DMS 273 treated with DMSO at 0.1 percent for 48 hours (cell line): ENCODE measurements at places on chromosomes 3 and 15.

DNA sequence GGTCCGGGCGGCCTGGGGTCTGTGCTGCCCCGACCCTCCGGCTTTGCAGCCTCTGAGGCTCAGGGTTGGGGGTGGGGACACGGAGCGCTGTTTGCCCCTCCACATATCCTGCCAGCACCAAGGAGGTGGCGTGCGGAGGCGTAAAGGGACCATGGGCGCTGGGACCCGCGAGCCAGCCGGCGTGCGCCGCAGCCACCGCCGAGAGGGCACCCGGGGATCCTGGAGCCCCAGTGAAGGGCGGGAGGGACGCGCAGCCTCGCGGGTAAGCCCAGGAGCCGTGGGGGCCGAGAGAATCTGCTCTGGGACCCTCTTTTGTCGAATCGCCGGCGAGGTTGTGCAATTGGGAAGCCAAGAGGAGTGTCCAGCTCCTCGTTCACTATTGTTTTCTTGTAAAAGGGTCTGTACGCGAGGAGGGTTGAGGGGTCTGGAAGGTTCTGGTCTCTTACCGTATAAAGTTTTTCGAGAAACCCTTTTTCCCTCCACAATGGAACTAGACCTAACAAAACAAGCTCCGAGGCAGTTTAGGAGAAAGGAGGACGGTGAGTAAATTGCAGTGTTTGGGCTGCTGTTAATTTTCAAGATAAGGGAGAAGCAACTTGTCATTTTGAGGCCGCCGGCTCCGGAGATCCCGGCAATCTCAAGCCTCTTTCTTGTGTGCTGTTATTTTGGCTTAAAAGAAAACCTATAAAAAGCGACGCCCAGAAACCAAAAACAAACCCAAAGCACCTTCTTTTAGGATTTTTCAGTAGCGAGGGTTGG is 29.9 kb upstream of the ST3GAL6 start:
- DNase-seq = no peak

DNA sequence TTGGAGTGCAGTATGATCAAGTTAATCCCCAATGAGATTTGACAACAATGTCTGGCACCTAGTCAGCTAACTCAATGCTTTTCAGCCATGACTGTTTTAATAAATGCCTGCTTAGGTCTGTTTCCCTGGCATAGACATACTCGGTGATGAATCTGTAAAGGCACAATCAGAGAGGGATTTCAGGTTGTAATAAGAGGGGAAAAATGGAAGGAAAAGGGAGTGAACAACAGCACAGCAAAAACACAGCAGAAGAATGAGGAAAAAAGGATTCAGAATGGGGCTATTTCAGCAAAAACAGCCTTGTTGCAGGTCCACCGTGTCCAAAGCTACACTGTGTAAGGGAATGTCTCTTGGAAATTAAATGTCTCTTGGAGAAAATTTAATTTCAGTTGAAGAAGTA is 19.3 kb upstream of the CHD2 start:
- DNase-seq = no peak

- no peak for DNase-seq
Measured at GRCh38 chr3:45555086-45555591, 39.4 kb upstream of the LIMD1 start.

- DNase-seq = peak; percentile 39
Measured at GRCh38 chr3:39260957-39261356, 18.9 kb downstream of the CX3CR1 start.

- DNase-seq = no peak
Measured at GRCh38 chr3:107650788-107651187, 128.0 kb downstream of the BBX start.
